WTC11 (cell line): ENCODE measurements at places on chromosomes 13 and 19. TPM values are rescaled to one million over a fixed set of nuclear protein-coding genes. Genes with fewer than 3 reads are reported as not detected.

GRCh38 chr13:43272851-43273250 lies 249.5 kb downstream of the DNAJC15 start:
- H3K4me3 ChIP-seq: no peak overlapping the region
- H3K4me1 ChIP-seq: peaks cover 25% of the 10 kb centered on the region
- no peak overlapping the region for H3K27ac ChIP-seq
- H3K36me3 ChIP-seq: no peaks in the 10 kb centered on the region
- no peak for DNase-seq
- H3K27me3 ChIP-seq: peaks cover 2% of the 10 kb centered on the region; the same call in 1 of the 2 replicates

The CDC37 gene
- total RNA-seq: 163 to 204 TPM (median 164 TPM) in 3 replicates

DNA sequence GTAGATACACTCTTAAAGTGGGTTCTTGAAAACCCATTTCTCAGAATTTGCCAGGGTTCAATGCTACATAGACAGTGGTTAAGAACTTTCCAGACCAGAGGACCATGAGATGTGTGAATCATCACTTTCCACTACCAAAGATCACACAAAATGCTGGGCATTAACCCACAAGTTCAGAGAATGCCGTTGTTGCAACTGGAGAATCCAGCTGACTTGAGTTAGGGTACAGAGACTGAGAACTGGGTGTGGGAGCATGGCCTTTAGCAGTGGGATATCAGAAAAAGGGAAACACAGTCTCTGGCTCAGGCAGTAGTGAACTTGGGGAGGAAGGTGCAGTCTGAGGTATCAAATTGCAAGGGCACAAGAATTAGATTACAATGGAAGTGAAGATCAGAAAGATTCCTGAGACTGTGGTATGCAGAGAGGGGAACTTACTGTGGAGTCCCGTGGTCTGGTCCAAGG lies 51.5 kb upstream of the WDFY2 start:
- H3K4me3 ChIP-seq: no peak overlapping the region
- DNase-seq: no peak
- peaks cover 2% of the 10 kb centered on the region; the same call in 1 of the 2 replicates for H3K27me3 ChIP-seq
- H3K4me1 ChIP-seq: peaks cover 18% of the 10 kb centered on the region
- 0 out of 2 replicates have a peak overlapping the region, but pooled peaks have one; percentile 65 for H3K27ac ChIP-seq

The CFAP97D2 gene
- total RNA-seq: not detected in 3 replicates

DNA sequence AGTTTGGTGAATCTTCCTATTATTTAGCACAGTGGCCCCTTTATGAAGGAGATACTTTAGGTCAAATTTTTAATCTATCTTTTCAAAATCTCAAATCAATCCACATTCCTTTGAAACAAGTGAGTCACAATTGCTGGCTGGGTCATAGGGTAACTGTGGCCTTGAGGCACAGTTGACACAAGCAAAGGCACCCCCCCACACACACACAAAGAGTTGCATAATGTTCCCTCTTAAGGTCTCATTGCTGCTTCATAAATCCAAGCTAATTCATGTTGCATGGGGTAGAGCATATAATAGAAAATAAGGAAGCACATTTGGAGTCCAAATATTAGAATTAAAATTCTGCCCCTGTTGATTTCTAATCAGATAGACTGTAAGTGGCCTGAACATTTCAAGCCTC lies 171.5 kb downstream of the DLEU7 start:
- H3K27ac ChIP-seq: no peak overlapping the region
- peaks cover 10% of the 10 kb centered on the region for H3K4me1 ChIP-seq
- H3K4me3 ChIP-seq: no peak overlapping the region
- no peaks in the 10 kb centered on the region for H3K36me3 ChIP-seq

GRCh38 chr19:38209671-38210457 lies 14.2 kb downstream of the DPF1 start:
- H3K4me3 ChIP-seq: peak overlapping the region; percentile 70
- DNase-seq: peak; percentile 65
- peaks cover 17% of the 10 kb centered on the region for H3K27me3 ChIP-seq
- H3K4me1 ChIP-seq: peaks cover 32% of the 10 kb centered on the region
- no peak overlapping the region for H3K27ac ChIP-seq
